ENCODE measurements at places on chromosomes 7 and 10. TPM values are rescaled to one million over a fixed set of nuclear protein-coding genes. Genes with fewer than 3 reads are reported as not detected.

The HECW1 gene
- total RNA-seq = 1.6 TPM

The CYP3A5 gene
- 15.1 TPM for total RNA-seq

The RELN gene
- 5.6 TPM for total RNA-seq

The NCAPG2 gene
- total RNA-seq = 6.5 TPM

The HMX2 gene
- total RNA-seq = not detected

The SMC3 gene
- total RNA-seq = 29.8 TPM

The TCF7L2 gene
- 47.4 TPM for total RNA-seq

The EPO gene
- not detected for total RNA-seq

The KLHDC10 gene
- total RNA-seq = 32.0 TPM

The BLNK gene
- 8.8 TPM for total RNA-seq

The COL1A2 gene
- 321 TPM for total RNA-seq

The CPA1 gene
- total RNA-seq = not detected

The FLNC gene
- total RNA-seq = 7.7 TPM

The ABCB4 gene
- 0.41 TPM for total RNA-seq

DNA sequence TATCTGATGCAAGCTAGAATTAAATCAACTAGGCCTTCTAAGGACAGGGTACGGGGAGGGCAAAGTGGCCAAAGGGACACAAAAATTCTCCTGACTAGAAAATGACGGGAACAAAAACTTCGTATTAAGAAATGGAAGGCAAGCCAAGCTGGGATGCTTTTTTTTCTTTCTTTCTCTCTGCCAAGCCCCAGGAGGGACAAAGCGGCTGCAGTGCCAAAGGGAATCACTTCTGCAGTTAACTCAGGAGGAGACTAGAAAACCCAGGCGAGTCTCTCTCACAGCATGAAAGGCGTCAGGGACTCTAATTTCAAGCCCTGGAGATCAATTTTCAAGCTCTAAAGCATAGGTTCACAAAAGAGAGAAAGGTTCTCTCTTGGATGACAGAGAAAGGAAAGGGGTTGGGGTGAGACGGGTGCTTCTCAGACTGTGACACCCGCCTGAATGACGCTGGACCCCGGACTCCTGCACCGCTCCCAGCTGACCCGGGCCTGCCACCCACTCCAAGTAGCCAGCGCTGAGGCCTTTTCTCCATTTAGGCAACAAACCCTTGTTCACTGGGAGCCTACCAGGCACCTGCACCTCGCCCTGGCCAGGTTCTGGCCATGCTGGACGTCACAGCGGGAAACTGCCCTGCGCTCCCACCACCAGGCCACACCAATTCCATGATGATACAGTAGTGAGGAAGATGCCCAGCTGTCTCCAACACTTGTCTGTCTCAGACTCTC, 56.5 kb downstream of the KIAA1549 start:
- H3K27me3 ChIP-seq = no peaks in the 10 kb centered on the region
- H3K4me3 ChIP-seq = no peak overlapping the region
- H3K27ac ChIP-seq = no peak overlapping the region

DNA sequence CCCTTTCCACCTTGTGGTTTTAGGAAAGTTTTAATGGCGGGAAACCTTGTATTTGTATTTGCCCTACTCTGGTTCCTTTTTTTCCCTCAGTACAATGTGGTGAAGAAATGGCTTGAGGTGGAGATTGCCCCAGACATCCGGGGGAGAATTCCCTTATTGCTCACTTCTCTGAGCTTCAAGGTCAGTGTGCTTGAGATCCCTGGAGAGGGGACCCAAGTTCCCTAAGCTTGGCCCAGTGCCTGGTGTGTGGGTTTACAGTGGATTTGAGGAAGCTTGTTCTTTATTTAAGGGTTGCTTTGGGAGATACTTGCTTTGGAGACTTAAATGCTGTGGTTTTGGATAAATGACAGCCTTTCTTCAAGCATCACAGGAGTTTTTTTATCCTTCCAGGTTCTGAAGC, 18.3 kb downstream of the CALHM2 start:
- DNase-seq = no peak
- H3K27me3 ChIP-seq = no peaks in the 10 kb centered on the region
- H3K36me3 ChIP-seq = peaks cover 83% of the 10 kb centered on the region
- H3K4me1 ChIP-seq = no peaks in the 10 kb centered on the region
- no peak overlapping the region for H3K27ac ChIP-seq

- no peak for DNase-seq
- H3K27ac ChIP-seq = no peak overlapping the region
- no peak overlapping the region for H3K4me3 ChIP-seq
- H3K4me1 ChIP-seq = no peaks in the 10 kb centered on the region
- H3K36me3 ChIP-seq = no peaks in the 10 kb centered on the region
These were observed 72.7 kb downstream of the SEM1 start for GRCh38 chr7:96636979-96637378.

- no peaks in the 10 kb centered on the region for H3K27me3 ChIP-seq
- no peak overlapping the region for H3K4me3 ChIP-seq
- no peak for DNase-seq
- H3K4me1 ChIP-seq = no peaks in the 10 kb centered on the region
These were observed 15.3 kb upstream of the MAPK8 start for GRCh38 chr10:48291190-48291589.

DNA sequence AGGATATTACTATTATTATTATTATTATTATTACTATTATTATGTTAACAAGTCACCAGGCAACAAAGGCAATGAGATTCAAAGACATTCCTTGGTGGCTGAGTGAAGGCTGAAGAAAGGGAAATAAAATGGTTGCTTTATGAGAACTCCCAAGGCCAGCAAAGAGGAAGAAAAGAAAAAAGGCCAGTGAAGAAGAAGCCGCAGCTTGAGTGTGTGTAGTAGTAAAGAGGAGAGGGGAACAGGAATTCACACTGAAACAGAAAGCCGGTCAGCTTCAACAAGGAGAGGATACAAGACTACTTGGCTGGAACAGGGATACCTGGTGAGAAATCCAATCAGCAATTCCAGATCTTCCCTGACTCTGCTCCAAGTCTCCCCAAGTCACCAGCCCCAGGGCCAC, 42.4 kb downstream of the PLXNA4 start:
- no peak for DNase-seq
- H3K36me3 ChIP-seq = no peaks in the 10 kb centered on the region
- no peaks in the 10 kb centered on the region for H3K4me1 ChIP-seq
- no peaks in the 10 kb centered on the region for H3K27me3 ChIP-seq

DNA sequence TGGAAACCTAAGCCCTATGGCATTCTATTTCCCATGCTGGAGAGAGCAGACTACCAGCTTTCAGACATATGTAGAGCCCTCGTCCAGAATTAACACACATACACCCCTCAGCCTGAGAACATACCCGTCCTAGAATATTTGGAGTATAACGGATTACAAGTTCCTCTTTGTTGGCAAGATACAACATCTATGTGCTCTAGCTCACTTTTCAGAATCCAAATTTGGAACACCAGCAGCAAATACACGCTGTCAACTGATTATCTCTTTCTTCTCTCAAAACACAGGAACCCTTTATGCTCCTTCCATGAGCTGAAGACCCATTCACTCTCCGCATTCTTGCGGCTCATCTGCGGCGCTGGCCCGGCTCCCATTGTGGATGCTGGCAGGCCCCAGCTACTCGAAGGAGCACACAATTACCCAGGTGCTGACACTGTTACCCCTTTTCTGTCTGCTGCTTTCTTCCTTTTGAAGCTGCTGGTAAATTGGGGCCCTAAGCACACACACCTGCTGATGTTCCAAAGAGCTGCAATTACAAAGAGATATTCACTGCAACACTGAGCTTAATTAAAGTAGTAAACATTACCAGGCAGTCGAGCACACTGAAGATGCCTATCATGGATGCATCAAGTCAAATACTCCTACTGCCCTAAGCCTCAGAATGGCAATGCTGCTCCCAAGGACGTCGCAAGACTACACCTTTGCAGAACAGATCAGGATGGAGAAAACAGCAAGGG, 70.0 kb downstream of the VOPP1 start:
- H3K27ac ChIP-seq = no peak overlapping the region
- no peak overlapping the region for H3K4me3 ChIP-seq
- DNase-seq = no peak
- H3K27me3 ChIP-seq = no peaks in the 10 kb centered on the region
- H3K4me1 ChIP-seq = no peaks in the 10 kb centered on the region
- H3K36me3 ChIP-seq = peaks cover 4% of the 10 kb centered on the region

- no peak overlapping the region for H3K27ac ChIP-seq
- H3K4me3 ChIP-seq = no peak overlapping the region
- H3K4me1 ChIP-seq = no peaks in the 10 kb centered on the region
- H3K27me3 ChIP-seq = no peaks in the 10 kb centered on the region
- no peak for DNase-seq
- H3K36me3 ChIP-seq = no peaks in the 10 kb centered on the region
These were observed 170.5 kb downstream of the C1GALT1 start for GRCh38 chr7:7352845-7353244.

DNA sequence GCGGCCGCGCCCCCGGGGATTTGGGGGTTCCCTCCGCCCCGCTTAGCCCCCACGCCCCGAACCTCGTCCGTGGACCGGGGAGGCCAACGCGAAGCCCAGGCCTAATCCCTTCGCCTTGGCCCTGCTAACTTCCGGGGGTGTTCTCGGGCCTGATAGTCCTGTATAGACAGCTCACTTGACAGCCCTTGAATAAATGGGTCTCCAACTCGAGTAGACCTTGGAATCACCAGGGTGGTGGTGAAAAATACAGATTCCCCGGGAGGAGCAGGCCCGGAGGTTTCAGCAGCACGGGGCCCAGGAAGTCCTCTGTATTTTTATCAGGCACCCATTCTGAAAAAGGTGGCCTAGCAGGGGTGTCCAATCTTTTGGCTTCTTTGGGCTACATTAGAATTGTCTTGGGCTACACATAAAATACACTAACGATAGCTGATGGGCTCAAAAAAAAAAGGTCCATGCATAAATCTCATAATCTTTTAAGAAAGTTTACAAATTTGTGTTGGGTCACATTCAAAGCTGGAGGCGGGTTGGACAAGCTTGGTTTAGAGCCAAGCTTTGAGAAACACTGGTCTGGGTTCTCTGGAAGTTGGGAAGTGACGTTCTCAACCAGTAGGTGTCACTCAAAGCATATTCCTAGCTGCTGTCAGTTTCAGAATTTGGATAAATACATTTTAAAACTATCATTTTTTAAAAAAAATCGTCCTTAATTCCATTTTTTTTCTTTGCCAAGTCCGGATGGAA, 221.7 kb downstream of the PHTF2 start:
- peaks cover 13% of the 10 kb centered on the region for H3K4me1 ChIP-seq
- no peak for DNase-seq
- H3K27ac ChIP-seq = peak overlapping the region; percentile 96
- no peaks in the 10 kb centered on the region for H3K36me3 ChIP-seq

GRCh38 chr10:11719496-11720259, 22.5 kb upstream of the ECHDC3 start:
- no peak overlapping the region for H3K4me3 ChIP-seq
- H3K4me1 ChIP-seq = no peaks in the 10 kb centered on the region
- H3K36me3 ChIP-seq = no peaks in the 10 kb centered on the region
- no peak overlapping the region for H3K27ac ChIP-seq

GRCh38 chr10:29256586-29256985, 32.3 kb upstream of the LYZL1 start:
- DNase-seq = no peak
- peaks cover 17% of the 10 kb centered on the region for H3K4me1 ChIP-seq
- no peak overlapping the region for H3K27ac ChIP-seq
- H3K27me3 ChIP-seq = no peaks in the 10 kb centered on the region
- H3K4me3 ChIP-seq = no peak overlapping the region

DNA sequence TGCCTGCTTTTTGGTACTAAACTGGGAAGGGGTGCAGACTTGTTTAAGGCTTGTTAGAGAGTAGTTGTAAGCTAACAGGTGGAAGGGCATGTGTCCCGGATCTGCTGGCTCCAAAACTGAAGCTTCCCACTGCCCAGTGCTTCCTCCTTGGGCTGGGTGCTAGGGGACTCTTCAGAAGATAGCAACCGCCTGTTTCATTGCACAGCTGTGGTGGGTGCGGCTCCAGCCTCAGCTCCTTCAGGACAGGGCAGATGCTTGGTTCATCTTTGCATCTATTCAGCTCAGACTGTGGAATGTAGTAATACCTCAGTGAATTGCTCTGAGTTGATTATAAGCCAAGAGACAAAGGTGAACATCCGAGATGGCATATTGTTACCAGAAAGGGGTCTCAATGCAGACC, 527.1 kb downstream of the TYW1 start:
- no peak for DNase-seq
- no peak overlapping the region for H3K4me3 ChIP-seq
- H3K36me3 ChIP-seq = no peaks in the 10 kb centered on the region
- no peaks in the 10 kb centered on the region for H3K27me3 ChIP-seq
- no peaks in the 10 kb centered on the region for H3K4me1 ChIP-seq

- DNase-seq = no peak
- H3K27ac ChIP-seq = no peak overlapping the region
- H3K4me3 ChIP-seq = no peak overlapping the region
- H3K36me3 ChIP-seq = peaks cover 21% of the 10 kb centered on the region
These were observed 192.1 kb downstream of the CELF2 start for GRCh38 chr10:11209830-11210181.

GRCh38 chr10:1610986-1611770, 126.1 kb downstream of the ADARB2 start:
- H3K27ac ChIP-seq = no peak overlapping the region
- H3K4me3 ChIP-seq = no peak overlapping the region
- no peaks in the 10 kb centered on the region for H3K4me1 ChIP-seq

- no peak for DNase-seq
- H3K4me1 ChIP-seq = peaks cover 34% of the 10 kb centered on the region
- no peaks in the 10 kb centered on the region for H3K27me3 ChIP-seq
- no peak overlapping the region for H3K27ac ChIP-seq
- peaks cover 5% of the 10 kb centered on the region for H3K36me3 ChIP-seq
These were observed 35.8 kb downstream of the NT5C2 start for GRCh38 chr10:103157246-103157645.

GRCh38 chr7:22831602-22832305, 9.1 kb upstream of the TOMM7 start:
- H3K4me3 ChIP-seq = no peak overlapping the region
- no peaks in the 10 kb centered on the region for H3K27me3 ChIP-seq
- no peak for DNase-seq
- no peak overlapping the region for H3K27ac ChIP-seq
- no peaks in the 10 kb centered on the region for H3K36me3 ChIP-seq

DNA sequence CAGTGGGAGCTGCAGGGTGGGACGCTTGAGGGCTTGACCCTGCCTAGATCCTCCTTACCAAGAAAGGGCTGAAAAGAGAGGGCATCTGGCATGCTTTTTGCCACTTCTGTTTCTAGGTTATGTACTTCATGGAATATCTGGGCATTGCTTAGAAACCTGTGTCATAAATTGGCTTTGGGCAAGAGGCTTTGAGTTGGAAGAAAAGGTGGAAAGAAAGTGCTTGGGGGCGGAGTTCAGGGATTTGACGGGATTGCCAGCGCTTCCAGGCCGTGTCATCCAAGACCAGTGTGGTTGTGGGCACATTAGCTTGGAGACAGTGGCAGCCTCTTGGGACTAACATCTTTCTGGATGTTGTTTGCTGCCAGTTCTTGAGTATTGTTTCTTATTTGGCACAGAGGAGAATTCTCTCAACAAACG, 825 bp downstream of the ZNF862 start:
- H3K27ac ChIP-seq = peak overlapping the region; percentile 87
- H3K36me3 ChIP-seq = no peaks in the 10 kb centered on the region
- peak overlapping the region; percentile 86 for H3K4me3 ChIP-seq
- no peak for DNase-seq
- H3K4me1 ChIP-seq = peaks cover 6% of the 10 kb centered on the region
- no peaks in the 10 kb centered on the region for H3K27me3 ChIP-seq

GRCh38 chr10:112855134-112855533, 94.9 kb upstream of the TCF7L2 start:
- H3K27ac ChIP-seq = no peak overlapping the region
- no peak overlapping the region for H3K4me3 ChIP-seq
- H3K36me3 ChIP-seq = no peaks in the 10 kb centered on the region
- peaks cover 8% of the 10 kb centered on the region for H3K4me1 ChIP-seq

All from upper lobe of right lung (tissue), 1 donor.